Diencephalon (tissue), 1 donor: ENCODE measurements at places on chromosomes 16 and 17. TPM values are rescaled to one million over a fixed set of nuclear protein-coding genes. Genes with fewer than 3 reads are reported as not detected.

ASIC2 gene
- total RNA-seq = 39.4 TPM

PLXDC1 gene
- 18.0 TPM for total RNA-seq

MPP2 gene
- 35.8 TPM for total RNA-seq

KIF18B gene
- 1.4 TPM for total RNA-seq

MYH1 gene
- not detected for total RNA-seq

DVL2 gene
- total RNA-seq = 56.1 TPM

IL21R gene
- 0.69 TPM for total RNA-seq

ATP2C2 gene
- total RNA-seq = 3.5 TPM

TMEM88 gene
- total RNA-seq = 2.3 TPM

TP53TG3F gene
- total RNA-seq = not detected

IRX6 gene
- 0.69 TPM for total RNA-seq

CTRB1 gene
- not detected for total RNA-seq

GAS7 gene
- total RNA-seq = 94.6 TPM

OR2C1 gene
- 0.46 TPM for total RNA-seq

HID1 gene
- 25.1 TPM for total RNA-seq

TM4SF5 gene
- not detected for total RNA-seq

NOD2 gene
- 0.69 TPM for total RNA-seq

SGCA gene
- total RNA-seq = not detected

KRTAP2-2 gene
- total RNA-seq = not detected

SPHK1 gene
- 1.4 TPM for total RNA-seq

RNFT1 gene
- total RNA-seq = 16.8 TPM

BEAN1 gene
- 6.5 TPM for total RNA-seq

KRT13 gene
- total RNA-seq = not detected

NDRG4 gene
- 595 TPM for total RNA-seq

QPRT gene
- total RNA-seq = 4.8 TPM

P2RX5 gene
- total RNA-seq = 13.4 TPM

KRTAP1-5 gene
- total RNA-seq = not detected

TSPAN10 gene
- 0.23 TPM for total RNA-seq

PER1 gene
- 9.0 TPM for total RNA-seq

HCRT gene
- 1.6 TPM for total RNA-seq

TEKT1 gene
- total RNA-seq = 9.5 TPM

MARVELD3 gene
- total RNA-seq = 0.69 TPM

MT1F gene
- total RNA-seq = 1.8 TPM

GLOD4 gene
- total RNA-seq = 67.6 TPM

USH1G gene
- total RNA-seq = 0.46 TPM

SUPT4H1 gene
- total RNA-seq = 46.8 TPM

CACNG1 gene
- total RNA-seq = 0.23 TPM

ICAM2 gene
- total RNA-seq = 8.8 TPM

CACNA1H gene
- total RNA-seq = 24.7 TPM

ORC6 gene
- 9.0 TPM for total RNA-seq

ARHGAP44 gene
- total RNA-seq = 19.1 TPM

GGT6 gene
- total RNA-seq = not detected

NLRC3 gene
- 0.69 TPM for total RNA-seq

CRAMP1 gene
- 10.1 TPM for total RNA-seq

HS3ST3A1 gene
- total RNA-seq = not detected

ZNF750 gene
- not detected for total RNA-seq

ALOX12B gene
- not detected for total RNA-seq

PRSS8 gene
- total RNA-seq = not detected

BAHCC1 gene
- total RNA-seq = 10.6 TPM

ADAD2 gene
- 0.23 TPM for total RNA-seq

KCNG4 gene
- total RNA-seq = not detected

KCTD5 gene
- 19.6 TPM for total RNA-seq

KRT16 gene
- not detected for total RNA-seq
